ENCODE measurements at places on chromosomes 1 and 21. TPM values are rescaled to one million over a fixed set of nuclear protein-coding genes. Genes with fewer than 3 reads are reported as not detected.

The AADACL3 gene
- not detected for total RNA-seq

The IL24 gene
- total RNA-seq, result not detected

The ZMYND12 gene
- total RNA-seq, result not detected

The EPHA2 gene
- total RNA-seq, result not detected

The GBP3 gene
- 88.6 TPM for total RNA-seq

The ANGPTL1 gene
- total RNA-seq, result not detected

The STX12 gene
- total RNA-seq, result 47.9 TPM

The NEXN gene
- total RNA-seq, result not detected

The ZBTB8B gene
- total RNA-seq, result not detected

The VSIG8 gene
- not detected for total RNA-seq

The OR2T33 gene
- total RNA-seq, result not detected

The MTX1 gene
- total RNA-seq, result 42.6 TPM

The LRRC38 gene
- total RNA-seq, result not detected

The KIAA0040 gene
- 11.2 TPM for total RNA-seq

The CD5L gene
- not detected for total RNA-seq

The F13B gene
- not detected for total RNA-seq

The COL11A1 gene
- not detected for total RNA-seq

The GNAT2 gene
- total RNA-seq, result not detected

The DAB1 gene
- total RNA-seq, result not detected

The TBX15 gene
- total RNA-seq, result not detected

The GJA5 gene
- not detected for total RNA-seq

The PRDX6 gene
- total RNA-seq, result 155 TPM

The NKAIN1 gene
- total RNA-seq, result not detected

The SYCP1 gene
- total RNA-seq, result not detected

The CRB1 gene
- total RNA-seq, result 0.59 TPM

The PLD5 gene
- total RNA-seq, result not detected

The GUCA2A gene
- total RNA-seq, result not detected

The ZNF648 gene
- total RNA-seq, result not detected

The HEYL gene
- not detected for total RNA-seq

The P3R3URF gene
- not detected for total RNA-seq

The LAD1 gene
- total RNA-seq, result not detected

The GBP1 gene
- 154 TPM for total RNA-seq

The GOLT1A gene
- not detected for total RNA-seq

All from natural killer cell treated with Interleukin-12 subunit alpha and Interleukin-12 subunit beta and Interleukin-15 and Interleukin-18, amount 100 ng/mL, for 72 hours (primary cell).